ENCODE measurements at places on chromosomes 3 and 15.

DNA sequence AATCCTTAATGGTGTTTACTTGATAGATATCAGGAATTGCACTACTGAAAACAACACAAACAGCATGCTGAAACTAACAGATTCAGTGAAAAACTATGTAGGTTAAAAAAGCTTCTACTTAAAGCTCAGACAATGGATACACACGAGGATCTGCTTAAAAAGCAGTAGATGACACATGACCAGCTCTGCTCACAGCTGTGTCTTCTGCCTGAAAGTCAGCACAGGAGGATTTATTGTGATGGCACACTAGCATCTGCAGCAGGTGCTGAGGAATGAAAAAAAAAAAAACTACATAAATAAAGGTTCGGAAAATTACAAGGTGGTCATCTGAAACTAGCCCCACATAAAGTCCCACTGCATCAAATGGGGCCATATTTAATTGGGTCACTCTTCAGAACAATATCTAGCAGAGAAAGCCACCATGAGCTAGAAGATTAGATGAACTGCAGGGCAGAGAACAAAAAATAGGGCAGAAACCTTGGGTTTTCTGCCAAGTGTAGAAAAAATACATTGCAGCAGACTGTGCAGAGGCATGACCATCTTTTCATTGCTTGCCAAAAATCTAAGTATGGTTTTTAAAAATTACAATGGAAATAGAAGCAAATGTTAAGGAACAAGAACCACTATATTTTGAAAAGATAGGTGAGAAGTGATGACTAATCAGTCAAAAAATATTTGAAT, 13.2 kb upstream of the GOLM2 start:
- no peak overlapping the region for H3K27ac ChIP-seq
- no peak overlapping the region for H3K4me3 ChIP-seq
- peak; percentile 24 for DNase-seq
- H3K4me1 ChIP-seq: 0 out of 2 replicates have a peak, but pooled peaks cover 5% of the 10 kb centered on the region

- no peak overlapping the region for H3K4me3 ChIP-seq
- H3K4me1 ChIP-seq: peaks cover 8% of the 10 kb centered on the region
- DNase-seq: no peak
- no peak overlapping the region for H3K27ac ChIP-seq
Observed at GRCh38 chr15:69064649-69065048, 50.2 kb downstream of the NOX5 start.

DNA sequence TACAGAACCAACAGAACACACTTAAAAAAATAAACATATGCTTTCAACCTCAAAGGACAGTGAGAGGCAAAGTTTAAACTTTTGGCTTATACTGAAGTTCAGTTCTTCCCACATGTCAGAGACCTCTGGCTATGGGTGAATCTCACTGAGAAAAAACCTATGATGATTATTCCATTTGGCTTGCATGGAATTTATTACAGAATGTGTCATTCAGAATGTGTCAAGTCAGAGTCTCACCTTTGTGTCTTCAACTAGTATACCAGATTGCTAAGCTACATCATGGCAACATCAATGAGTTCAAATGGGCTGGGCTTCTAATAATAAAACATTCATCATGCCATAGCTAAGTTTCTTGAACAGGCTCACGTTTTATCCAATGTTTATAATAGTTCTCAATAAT, 987.0 kb downstream of the NTRK3 start:
- no peaks in the 10 kb centered on the region for H3K4me1 ChIP-seq
- no peak overlapping the region for H3K27ac ChIP-seq
- H3K27me3 ChIP-seq: no peaks in the 10 kb centered on the region
- no peak for DNase-seq
- H3K4me3 ChIP-seq: no peak overlapping the region
- no peaks in the 10 kb centered on the region for H3K36me3 ChIP-seq

- no peaks in the 10 kb centered on the region for H3K36me3 ChIP-seq
- no peaks in the 10 kb centered on the region for H3K27me3 ChIP-seq
- H3K4me3 ChIP-seq: no peak overlapping the region
- DNase-seq: no peak
- no peaks in the 10 kb centered on the region for H3K4me1 ChIP-seq
Observed at GRCh38 chr3:168141405-168141998, 45.8 kb upstream of the GOLIM4 start.

DNA sequence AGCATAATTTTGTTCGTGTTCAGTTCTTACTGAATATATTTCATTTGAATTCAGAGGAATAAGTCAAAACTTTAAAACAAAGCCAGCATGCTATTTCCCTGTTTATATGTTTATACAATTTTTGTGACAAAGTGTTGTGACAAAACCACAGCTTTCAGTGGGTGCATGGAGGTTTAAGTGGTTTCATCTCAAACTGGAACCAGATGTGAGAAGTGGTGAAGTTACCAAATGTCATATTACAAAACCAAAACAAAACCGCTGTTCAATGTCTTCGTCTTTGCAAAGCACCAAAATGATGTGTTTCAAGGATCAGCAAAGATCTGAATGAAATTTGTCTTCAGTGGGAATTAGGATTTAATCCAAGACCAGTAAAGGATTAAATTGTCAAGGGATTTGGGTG, 59.3 kb upstream of the OSTN start:
- H3K4me3 ChIP-seq: no peak overlapping the region
- H3K27ac ChIP-seq: no peak overlapping the region
- H3K4me1 ChIP-seq: no peaks in the 10 kb centered on the region
- H3K36me3 ChIP-seq: no peaks in the 10 kb centered on the region
- DNase-seq: no peak
- H3K27me3 ChIP-seq: no peaks in the 10 kb centered on the region

DNA sequence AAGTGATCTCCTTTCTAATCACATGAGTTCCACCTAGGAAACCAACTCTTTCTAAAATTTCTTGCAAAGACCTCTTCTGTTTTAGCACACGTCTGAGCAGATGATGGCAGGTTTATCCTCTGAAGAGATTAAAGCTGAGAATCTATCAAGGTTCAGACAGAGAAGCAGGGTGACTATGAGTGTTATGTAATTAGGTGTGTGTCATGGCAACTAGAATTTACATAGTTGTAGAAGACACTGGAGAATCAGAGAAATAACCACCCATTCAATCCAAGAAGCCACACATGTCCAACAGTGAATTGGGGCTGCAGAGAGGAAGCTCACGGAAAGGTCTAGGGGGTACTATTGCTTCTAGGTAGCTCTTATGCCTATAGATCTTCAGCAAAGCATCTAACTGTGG, 600.5 kb downstream of the PYDC2 start:
- H3K27me3 ChIP-seq: no peaks in the 10 kb centered on the region
- no peak for DNase-seq
- no peak overlapping the region for H3K4me3 ChIP-seq

- no peaks in the 10 kb centered on the region for H3K36me3 ChIP-seq
- H3K27ac ChIP-seq: no peak overlapping the region
- peaks cover 3% of the 10 kb centered on the region for H3K4me1 ChIP-seq
- H3K4me3 ChIP-seq: no peak overlapping the region
- DNase-seq: no peak
Observed at GRCh38 chr3:138842483-138843188, 7.9 kb upstream of the PIK3CB start.

- H3K4me1 ChIP-seq: no peaks in the 10 kb centered on the region
- no peak for DNase-seq
- no peaks in the 10 kb centered on the region for H3K27me3 ChIP-seq
- H3K27ac ChIP-seq: no peak overlapping the region
Observed at GRCh38 chr15:96234109-96234892, 96.2 kb upstream of the NR2F2 start.

- no peak overlapping the region for H3K27ac ChIP-seq
- H3K4me3 ChIP-seq: no peak overlapping the region
Observed at GRCh38 chr15:80811781-80812315, 32.7 kb downstream of the CEMIP start.

GRCh38 chr3:44913868-44914468, 39.6 kb downstream of the TGM4 start:
- no peaks in the 10 kb centered on the region for H3K27me3 ChIP-seq
- H3K27ac ChIP-seq: no peak overlapping the region
- H3K36me3 ChIP-seq: no peaks in the 10 kb centered on the region
- H3K4me3 ChIP-seq: no peak overlapping the region
- no peaks in the 10 kb centered on the region for H3K4me1 ChIP-seq

- H3K4me3 ChIP-seq: no peak overlapping the region
- H3K36me3 ChIP-seq: no peaks in the 10 kb centered on the region
- no peaks in the 10 kb centered on the region for H3K27me3 ChIP-seq
Observed at GRCh38 chr15:73781038-73781925, 28.1 kb upstream of the INSYN1 start.

DNA sequence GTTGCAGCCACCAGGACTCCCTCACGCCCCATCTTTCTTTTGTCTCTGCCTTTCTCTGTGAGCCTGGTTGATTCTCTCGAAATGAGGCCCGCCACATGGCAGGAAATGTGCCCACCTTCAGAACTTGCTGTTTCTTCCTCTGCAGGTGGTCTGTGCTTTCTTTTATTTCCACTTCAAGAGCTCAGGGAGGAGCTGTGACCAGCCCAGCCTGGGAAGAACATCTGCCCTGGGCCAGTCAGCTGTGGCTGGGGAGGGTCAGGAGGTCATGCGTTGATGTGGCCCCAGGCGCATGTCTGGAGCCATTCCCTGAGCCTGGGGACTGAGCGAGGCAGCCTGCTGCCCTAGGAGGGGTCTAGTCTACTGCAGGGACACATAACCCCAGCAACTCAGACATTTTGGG, 8.0 kb downstream of the FBLN2 start:
- no peaks in the 10 kb centered on the region for H3K4me1 ChIP-seq
- no peaks in the 10 kb centered on the region for H3K36me3 ChIP-seq
- no peak overlapping the region for H3K4me3 ChIP-seq
- peaks cover 94% of the 10 kb centered on the region for H3K27me3 ChIP-seq
- no peak overlapping the region for H3K27ac ChIP-seq
- DNase-seq: no peak

GRCh38 chr15:98786717-98787116, 138.4 kb downstream of the IGF1R start:
- H3K4me1 ChIP-seq: no peaks in the 10 kb centered on the region
- no peaks in the 10 kb centered on the region for H3K36me3 ChIP-seq
- H3K27me3 ChIP-seq: no peaks in the 10 kb centered on the region
- no peak overlapping the region for H3K27ac ChIP-seq
- no peak overlapping the region for H3K4me3 ChIP-seq

DNA sequence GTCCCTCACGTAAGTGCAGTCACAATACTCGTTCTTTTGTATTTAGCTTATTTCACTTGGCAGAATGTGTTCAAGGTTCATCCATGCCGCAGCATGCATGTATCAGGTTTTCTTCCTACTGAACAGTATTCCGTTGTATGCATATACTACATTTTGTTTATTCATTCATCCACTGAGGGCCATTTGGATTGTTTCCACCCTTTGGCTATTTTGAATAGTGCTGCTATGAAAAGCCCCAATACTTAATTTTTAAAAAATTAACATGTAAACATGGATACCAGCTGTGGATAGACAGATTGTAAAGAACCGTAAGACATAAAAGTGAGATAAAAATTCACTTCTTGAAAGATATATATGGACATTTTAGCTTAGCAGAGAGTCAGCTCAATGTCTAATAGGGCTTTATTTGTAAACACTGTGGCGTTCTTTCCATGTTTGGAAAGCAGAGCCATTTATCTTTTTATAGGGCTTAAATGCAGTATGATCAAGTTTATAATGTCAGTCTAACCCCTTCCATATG, 115.9 kb downstream of the VPS8 start:
- H3K4me1 ChIP-seq: peaks cover 23% of the 10 kb centered on the region
- H3K27ac ChIP-seq: no peak overlapping the region
- no peak for DNase-seq
- H3K4me3 ChIP-seq: no peak overlapping the region
- no peaks in the 10 kb centered on the region for H3K27me3 ChIP-seq

GRCh38 chr15:82300883-82301282, 38.3 kb downstream of the SAXO2 start:
- DNase-seq: no peak
- peaks cover 38% of the 10 kb centered on the region for H3K27me3 ChIP-seq
- no peak overlapping the region for H3K27ac ChIP-seq
- H3K4me1 ChIP-seq: no peaks in the 10 kb centered on the region
- H3K4me3 ChIP-seq: no peak overlapping the region

DNA sequence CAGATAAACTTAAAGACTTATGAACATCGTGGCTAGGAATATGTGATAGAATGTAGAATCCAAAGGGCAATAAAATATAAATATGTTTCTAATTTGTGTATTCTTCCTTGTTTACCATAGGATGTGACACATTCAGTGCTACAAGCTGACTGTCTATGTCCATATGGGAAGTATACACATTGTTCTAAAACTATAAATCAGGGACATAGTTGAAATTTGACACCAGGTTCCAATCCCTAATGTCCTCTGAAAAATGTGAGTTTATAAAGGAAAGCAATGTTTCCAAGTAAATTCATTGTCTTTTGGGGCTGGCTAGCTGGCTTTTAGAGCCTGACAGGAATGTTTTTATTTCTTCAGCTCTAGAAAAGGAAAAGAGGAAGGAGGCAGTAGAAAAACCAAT, 273.6 kb downstream of the CNTN4 start:
- H3K27ac ChIP-seq: no peak overlapping the region
- no peaks in the 10 kb centered on the region for H3K27me3 ChIP-seq
- no peaks in the 10 kb centered on the region for H3K4me1 ChIP-seq

GRCh38 chr3:106328224-106328623, 459.4 kb upstream of the CBLB start:
- no peaks in the 10 kb centered on the region for H3K27me3 ChIP-seq
- no peak overlapping the region for H3K4me3 ChIP-seq
- no peaks in the 10 kb centered on the region for H3K36me3 ChIP-seq
- DNase-seq: no peak
- H3K4me1 ChIP-seq: no peaks in the 10 kb centered on the region
- H3K27ac ChIP-seq: no peak overlapping the region

DNA sequence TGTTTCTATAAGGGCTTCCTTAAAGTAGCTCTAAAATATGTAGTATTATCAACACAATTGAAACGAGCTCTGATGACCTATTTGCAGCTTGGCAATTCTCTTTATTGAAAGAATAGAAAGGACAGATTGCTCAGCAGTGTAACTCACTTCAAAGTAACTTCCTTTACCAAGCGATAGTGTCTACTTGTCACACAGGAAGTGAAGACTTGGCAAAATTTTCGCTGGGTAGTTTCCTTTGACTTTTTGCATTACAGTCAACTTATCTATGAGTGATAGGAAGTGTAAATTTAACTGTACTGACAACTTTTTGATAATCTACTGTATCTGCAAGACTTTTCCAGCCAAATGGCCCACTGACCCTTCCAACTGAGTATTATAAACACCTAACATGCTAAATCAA, 22.8 kb downstream of the SLC9A9 start:
- DNase-seq: peak; percentile 94
- H3K36me3 ChIP-seq: no peaks in the 10 kb centered on the region
- H3K27ac ChIP-seq: peak overlapping the region; percentile 39
- no peak overlapping the region for H3K4me3 ChIP-seq

- H3K4me3 ChIP-seq: no peak overlapping the region
- peaks cover 50% of the 10 kb centered on the region for H3K4me1 ChIP-seq
- H3K27ac ChIP-seq: no peak overlapping the region
- H3K27me3 ChIP-seq: no peaks in the 10 kb centered on the region
- DNase-seq: no peak
Observed at GRCh38 chr3:36446276-36446675, 66.0 kb downstream of the STAC start.

DNA sequence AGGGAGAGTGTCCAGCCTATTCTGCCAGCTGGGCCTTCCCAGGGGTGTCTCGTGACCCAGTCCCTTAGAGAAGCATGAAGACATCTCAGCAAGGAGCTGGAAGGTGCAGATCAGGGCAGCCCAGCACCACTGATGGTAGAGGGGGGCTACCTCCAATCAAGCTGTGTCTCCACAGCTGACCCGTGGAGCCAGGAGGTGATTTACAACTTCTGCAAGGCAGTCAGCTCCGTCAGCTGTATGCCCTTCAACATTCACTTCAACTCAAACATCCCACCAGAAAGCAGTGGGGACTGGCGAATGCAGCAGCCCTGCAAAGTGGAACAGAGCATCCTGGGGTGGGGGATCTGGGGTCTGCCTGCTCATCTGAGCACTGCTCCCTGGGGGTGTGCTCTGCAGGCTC, 32.6 kb upstream of the FRG2C start:
- H3K4me1 ChIP-seq: no peaks in the 10 kb centered on the region
- H3K4me3 ChIP-seq: no peak overlapping the region
- peak overlapping the region; percentile 25 for H3K27ac ChIP-seq
- no peaks in the 10 kb centered on the region for H3K27me3 ChIP-seq
